Panc1 (cell line): ENCODE measurements at places on chromosomes 6 and 20. TPM values are rescaled to one million over a fixed set of nuclear protein-coding genes. Genes with fewer than 3 reads are reported as not detected.

Gene HLA-DMA
- 2.8 TPM for total RNA-seq

- no peak for DNase-seq
Measured at GRCh38 chr6:134535831-134536230, 217.9 kb upstream of the SGK1 start.

GRCh38 chr6:35370785-35371493, 28.6 kb downstream of the PPARD start:
- DNase-seq = no peak

Gene ARMH2
- total RNA-seq = not detected

DNA sequence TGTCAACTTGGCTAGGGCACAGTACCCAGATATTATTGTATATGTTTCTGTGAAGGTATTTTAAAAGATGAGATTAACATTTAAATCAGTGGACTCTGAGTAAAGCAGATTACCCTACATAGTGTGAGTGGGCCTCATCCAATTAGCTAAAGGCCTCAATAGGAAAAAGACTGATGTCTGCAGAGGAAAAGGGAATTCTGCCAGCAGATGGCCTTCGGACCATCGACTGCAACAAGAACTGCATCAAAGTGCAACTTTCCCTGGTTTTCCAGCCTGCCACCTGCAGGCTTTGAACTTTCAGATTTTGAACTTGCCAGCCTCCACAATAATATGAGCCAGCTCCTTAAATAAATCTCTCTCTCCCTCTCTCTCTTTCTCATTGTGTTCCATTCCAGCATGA, 80.5 kb downstream of the IMPG1 start:
- no peak for DNase-seq

- DNase-seq = no peak
Measured at GRCh38 chr6:25035512-25036435, 100.0 kb upstream of the RIPOR2 start.

- no peak for DNase-seq
Measured at GRCh38 chr6:118537574-118537973, 10.5 kb upstream of the PLN start.

Gene SRMS
- total RNA-seq = not detected

Gene FAM83C
- not detected for total RNA-seq

DNA sequence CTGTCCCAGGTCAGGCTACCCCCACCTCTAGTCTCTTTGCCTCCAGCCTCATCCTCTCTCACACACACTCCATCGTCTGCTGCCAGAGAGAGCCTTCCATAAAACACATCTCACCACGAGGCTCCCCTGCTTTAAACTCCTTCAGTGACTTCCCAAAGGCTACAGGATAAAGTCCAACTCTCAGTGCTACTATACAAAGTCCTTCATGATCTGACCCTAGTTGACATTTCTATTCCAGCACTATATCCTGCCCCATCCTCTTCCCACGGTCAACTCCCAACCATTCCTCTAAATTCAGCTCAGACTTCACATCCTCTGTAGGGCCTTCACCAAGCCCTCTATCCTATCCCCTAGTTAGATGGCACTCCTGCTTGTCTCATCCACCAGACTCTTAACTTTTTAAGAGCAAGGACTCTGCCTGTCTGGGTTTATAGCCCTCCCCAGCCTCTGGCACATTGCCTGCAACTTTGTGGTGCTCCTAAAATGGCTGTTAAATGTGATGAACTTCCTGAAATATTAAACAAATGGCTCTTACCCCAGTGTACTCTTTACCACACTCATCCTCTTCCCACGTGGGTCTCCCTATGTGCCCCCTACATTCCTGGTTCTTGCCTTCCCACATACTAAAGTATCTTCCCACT, 36.1 kb downstream of the KIF16B start:
- DNase-seq = no peak

DNA sequence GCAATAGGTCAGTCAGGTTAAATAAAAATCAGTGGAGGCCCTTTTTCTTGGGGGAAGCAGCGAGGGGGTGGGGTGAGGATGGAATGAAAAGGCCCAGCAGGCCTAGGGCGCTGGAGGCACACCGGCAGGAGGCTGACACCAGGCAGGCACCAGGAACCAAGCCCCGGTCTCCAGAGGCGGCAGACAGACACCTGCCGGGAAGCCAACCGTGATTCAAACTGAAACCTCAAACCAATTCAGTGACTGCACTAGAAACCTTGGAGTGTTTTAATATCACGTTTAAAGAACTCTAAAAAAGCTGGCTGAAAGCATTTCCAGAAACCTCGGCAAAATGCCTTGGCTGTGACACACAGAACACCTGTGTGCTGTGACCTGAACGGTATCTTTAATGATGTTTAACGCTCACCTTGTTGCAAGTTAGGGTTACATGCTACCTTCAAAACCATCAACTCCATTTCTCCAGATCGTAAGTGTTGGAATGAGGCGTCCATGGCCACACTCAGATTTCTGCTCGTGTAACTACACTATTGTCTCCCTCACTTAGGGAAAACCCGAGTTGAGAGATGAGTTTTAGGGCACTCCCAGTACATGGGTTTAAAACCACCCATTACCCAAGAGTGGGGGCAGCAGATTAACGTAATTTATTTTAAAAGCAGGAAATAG, 27.2 kb downstream of the DIDO1 start:
- DNase-seq = no peak

GRCh38 chr6:114135363-114135971, 164.5 kb upstream of the HDAC2 start:
- no peak for DNase-seq

Gene TMEM74B
- 1.1 TPM for total RNA-seq

DNA sequence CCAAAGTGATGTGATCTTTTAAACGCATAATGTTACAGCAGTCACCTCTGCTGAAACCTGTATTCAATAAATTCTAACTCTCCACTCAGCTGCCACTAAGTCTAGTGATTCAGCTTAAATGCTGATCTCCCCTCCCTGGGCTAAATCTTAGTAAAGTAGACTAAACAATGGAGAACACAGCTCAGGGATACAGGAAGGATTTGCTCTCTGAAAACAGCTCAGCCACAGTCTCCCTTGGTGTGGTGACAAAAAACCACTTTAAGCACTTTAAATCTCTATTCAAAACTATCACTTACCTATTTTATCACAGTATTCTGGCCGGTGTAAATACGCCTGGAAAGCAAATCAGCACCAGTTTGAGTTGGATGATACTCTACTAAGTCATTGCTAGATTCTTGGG, 130.6 kb downstream of the RFX6 start:
- DNase-seq = no peak

DNA sequence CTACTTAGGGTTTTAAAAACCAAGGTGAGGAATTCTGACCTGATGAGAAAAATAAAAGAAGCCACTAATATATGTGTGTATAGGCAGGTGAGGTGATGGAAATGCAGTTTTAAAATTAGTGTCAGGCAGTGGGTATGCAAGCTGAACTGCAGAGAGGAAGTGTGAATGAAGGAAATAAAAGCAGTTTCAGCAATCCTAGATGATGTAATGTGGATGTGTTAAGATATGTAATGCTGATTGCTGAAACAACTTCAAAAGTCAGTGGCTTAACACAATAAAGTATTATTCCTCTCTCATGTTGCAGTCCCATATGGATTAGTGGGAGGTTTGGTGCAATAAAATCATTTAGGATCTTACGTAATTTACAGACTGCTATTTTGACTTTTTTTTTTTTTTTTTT, 119.9 kb upstream of the ASCC3 start:
- no peak for DNase-seq

DNA sequence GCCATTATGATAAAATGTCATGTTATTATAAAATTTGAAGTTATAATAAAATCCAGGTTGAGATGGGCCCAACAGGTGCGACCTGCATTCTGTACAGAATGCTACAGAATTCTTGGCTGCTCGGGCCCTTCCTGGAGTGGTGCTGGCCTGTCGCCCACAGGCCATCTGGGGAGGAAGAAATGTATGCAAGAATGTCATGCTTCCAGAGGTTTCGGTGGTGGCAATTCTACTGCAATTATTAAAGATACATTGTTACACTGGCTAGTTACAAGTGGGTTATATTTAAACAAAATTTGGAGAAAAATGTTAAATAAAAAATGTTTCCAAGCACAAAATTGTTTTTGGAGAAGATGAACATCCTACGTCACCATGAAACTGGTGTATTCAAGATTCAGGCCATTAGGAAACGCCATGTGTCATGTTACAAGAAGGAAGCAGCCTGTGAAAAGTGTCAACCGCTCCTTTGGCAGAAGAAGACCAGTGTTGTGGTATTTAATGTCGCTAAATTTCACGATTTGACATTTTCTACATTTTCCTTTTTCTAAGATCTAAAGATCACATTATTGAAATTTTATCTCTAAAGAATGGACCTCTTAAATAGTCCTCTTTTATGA, 7.1 kb downstream of the RAMACL start:
- no peak for DNase-seq

Gene PLCB1
- total RNA-seq = 0.59 TPM

Gene HSD17B8
- 7.4 TPM for total RNA-seq

DNA sequence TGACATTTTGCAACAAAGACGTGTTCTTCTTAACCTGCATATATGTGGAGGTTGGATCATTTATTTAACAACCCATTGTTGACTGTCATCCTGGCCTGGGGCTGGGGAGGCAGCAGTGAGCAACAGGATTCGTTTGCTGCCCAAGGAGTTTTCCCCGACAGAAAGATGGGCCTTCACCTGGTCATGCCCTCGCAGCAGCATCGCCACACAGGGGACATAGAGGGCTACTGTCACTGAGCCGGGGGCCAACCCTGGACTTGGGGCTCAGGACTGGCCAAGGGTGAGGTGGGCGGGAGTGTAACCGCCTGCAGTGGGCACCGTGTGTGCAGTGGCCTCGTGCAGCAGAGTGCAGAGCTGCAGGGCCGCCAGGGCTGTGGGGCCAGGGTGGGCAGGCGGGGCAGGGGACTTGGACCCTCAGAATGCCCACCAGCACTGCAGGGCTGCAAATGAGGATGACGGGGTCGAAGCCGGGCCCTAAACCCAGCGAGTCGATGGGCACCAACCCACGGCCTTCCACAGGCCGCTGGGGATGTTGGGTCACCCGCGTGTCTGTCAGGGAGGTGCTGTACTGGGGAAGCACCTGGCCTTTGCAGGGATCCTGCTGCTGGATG, 11.8 kb downstream of the DUSP22 start:
- no peak for DNase-seq

DNA sequence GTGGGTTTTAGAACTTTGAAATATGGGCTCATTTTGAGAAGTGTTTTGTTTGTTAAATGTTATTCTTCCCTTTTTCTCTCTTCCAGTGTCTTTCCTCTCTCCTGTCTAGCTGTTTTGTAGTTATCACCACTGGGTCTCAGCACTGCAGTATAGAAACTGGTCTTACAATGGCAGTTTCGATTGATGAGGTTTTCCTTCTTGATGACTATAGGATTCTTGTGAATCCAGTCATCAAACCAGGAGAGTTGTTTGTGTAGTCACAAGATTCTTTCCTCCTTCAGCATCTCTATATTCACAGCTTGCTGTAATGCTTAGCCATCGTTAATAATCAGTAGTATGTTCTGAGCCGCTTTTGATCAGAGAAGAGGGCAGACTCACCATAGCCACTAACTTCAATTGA, 172.3 kb downstream of the OGFRL1 start:
- no peak for DNase-seq

DNA sequence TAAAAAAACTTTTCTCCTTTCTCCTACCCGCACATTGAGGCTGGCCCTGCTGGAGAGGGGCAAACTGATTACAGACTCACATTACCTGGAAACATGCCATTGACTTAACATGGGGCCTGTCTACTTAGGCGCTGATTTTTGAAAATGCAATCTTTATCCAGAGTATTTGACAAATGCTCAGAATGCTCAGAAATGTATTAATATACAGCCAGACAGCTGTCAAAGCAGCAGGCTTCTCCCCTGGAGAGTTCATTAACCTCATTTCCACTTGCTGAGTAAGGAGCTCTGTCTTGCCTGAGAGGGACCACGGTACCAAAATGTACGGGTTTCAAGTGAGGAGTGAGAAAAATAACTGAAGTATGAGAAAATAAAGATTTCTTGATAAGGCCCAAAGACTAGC, 95.7 kb downstream of the PAX1 start:
- DNase-seq = no peak
